ENCODE measurements at places on chromosomes 5 and 9. TPM values are rescaled to one million over a fixed set of nuclear protein-coding genes. Genes with fewer than 3 reads are reported as not detected.

The FYB1 gene
- total RNA-seq, result 1.5 TPM

The OR1Q1 gene
- total RNA-seq, result not detected

The IFNA21 gene
- not detected for total RNA-seq

The DCTN3 gene
- total RNA-seq, result 133 TPM

The IFNA5 gene
- total RNA-seq, result not detected

The PCDHB14 gene
- 13.0 TPM for total RNA-seq

The COL5A1 gene
- total RNA-seq, result 4.9 TPM

The C9orf43 gene
- 0.25 TPM for total RNA-seq

The NRARP gene
- total RNA-seq, result 2.7 TPM

The FOCAD gene
- total RNA-seq, result 86.8 TPM

The SLC36A3 gene
- not detected for total RNA-seq

The PELO gene
- total RNA-seq, result 19.9 TPM

The SH2D3C gene
- total RNA-seq, result 5.4 TPM

The LURAP1L gene
- total RNA-seq, result 0.98 TPM

The LCN10 gene
- total RNA-seq, result not detected

The RPL12 gene
- 558 TPM for total RNA-seq

The TMEM171 gene
- total RNA-seq, result 0.49 TPM

The ITK gene
- total RNA-seq, result not detected
